ENCODE measurements at places on chromosomes 4 and X.

- no peak for DNase-seq
Observed at GRCh38 chr4:107129076-107129475, 93.0 kb upstream of the DKK2 start.

DNA sequence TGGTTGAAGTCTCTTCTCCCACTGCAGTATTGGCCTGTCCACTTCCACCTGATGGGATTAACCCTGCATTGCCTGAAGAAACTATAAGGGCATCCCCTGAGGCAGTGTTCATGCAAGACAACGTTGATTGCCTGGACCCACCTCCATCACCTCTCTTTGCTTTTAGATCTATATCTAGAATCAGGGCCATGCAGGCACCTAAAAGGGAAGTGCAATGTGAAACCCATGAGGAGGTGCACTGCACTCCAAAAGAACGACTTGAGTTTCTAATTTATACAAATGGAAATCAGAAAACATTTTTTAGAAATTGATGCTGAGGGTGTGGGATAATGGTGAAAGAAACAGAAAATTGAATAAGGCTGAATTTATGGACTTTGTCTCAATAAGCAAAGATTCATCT lies 694.4 kb downstream of the TRAM1L1 start:
- no peak for DNase-seq

GRCh38 chr4:54909961-54910360 lies 215.4 kb downstream of the KDR start:
- DNase-seq: no peak

DNA sequence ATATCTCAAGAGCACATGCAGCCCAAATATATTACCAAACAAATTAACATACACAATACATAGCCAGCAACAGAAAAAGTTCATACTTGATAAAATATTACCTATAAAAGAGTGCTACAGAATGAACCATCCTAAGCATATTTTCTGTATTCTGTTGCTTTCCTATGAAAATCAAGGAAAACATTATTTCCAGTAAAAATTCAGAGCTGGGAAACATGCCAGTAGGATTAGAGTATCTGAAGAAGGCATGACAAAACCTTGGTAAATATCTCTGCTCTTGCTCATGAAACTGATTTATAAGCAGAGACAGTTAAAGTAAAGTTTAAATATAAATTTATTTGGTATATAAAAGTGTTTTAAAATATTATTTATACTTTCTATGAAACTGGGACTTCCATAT lies 599.7 kb downstream of the ARAP2 start:
- no peak for DNase-seq

GRCh38 chr4:16721613-16722291 lies 176.7 kb downstream of the LDB2 start:
- no peak for DNase-seq

DNA sequence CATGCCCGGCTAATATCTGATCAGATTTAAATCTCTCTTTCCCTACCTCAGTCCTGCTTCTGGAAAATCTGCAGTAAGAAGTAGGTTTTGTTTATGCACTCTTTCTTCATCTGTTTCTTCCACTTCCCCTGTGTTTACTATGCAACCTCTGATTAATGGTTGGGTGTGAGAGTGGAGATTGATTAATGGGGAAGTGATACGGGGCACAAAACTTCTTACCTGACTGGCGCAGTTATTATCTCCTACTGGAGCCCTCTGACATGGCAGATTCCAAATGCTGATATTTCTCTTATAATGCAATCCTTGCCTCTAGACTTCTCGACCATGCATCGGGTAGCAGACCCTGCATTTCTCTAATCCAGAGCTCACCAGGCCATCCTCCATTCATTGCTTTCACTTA lies 60.2 kb upstream of the HPGD start:
- no peak for DNase-seq

DNA sequence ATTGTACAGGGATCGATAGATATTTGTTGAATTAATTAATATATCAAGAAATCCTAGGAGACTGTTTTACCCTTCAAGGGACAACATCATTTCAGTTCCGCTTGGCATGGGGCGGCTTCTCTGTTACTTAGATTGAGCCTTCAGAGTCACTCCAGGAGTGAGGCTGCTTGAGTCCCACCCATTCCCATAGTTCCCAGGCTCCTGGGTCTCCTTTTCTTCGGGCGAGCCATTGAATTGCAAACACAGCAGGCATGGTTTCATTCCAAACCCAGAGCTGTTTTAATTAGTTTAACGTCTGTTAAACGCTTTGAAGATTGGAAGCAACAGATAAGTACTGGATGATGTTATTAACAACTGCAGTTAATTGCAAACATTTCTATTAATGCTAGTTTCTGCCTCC lies 571 bp upstream of the EDA start:
- no peak for DNase-seq

DNA sequence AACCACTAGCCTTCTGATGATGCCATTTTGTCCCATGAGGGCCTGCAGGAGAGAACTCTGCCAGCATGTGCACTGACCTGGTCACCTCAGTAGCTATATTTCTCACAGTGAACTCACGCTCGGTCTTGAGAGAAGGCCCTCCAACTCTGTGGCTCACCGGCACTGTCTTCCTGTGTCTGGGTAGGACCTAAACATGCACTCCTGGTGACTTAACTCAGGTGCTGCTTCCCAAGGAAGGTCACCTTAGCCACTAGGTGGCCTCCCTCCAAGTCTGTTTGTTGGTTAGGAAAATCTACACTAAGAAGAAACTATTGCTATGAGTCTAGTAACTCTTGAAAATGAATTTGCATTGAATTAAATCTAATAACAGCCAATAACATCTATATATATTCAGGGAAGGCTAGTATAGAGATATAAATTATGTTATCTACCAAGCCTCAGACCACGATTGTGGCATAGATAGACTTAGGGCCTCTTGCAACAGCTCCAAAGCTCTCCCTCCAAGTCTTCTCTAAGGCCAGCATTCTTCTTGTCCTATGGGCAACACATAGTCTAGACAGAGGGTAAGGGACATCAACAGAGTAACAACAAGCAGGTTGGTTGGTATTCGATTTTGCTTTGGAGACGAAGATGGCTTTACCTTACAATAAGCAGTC lies 24.7 kb downstream of the TLR10 start:
- no peak for DNase-seq

DNA sequence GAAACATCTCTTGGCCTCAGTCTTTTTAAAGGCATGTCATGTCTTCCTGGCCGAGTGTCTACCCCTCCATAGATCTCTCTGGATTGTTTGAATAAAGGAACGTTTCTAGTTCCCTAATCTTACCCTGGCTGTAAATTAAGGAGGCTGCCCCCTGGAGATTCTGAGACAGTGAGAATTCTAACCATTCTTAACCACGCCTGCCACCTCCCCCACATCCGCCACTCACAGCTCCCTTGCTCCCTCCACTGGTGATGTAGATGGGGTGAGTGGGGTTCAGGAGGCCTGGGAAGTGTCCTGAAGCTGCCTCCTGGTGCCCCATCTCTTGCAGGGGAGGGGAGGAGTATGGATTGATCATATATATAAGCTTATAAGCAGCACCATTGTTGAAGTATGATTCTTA lies 48.0 kb upstream of the TRIM2 start:
- DNase-seq: no peak

- DNase-seq: no peak
Observed at GRCh38 chrX:103607364-103608305, at the start of gene TCEAL3. TCEAL3 (plus strand) TSS chrX:103607963; CDS start chrX:103609065, 1,102 bp downstream.

- no peak for DNase-seq
Observed at GRCh38 chrX:41664375-41664901, 24.3 kb upstream of the GPR34 start.

GRCh38 chr4:40672528-40673522 lies 43.2 kb upstream of the RBM47 start:
- no peak for DNase-seq

DNA sequence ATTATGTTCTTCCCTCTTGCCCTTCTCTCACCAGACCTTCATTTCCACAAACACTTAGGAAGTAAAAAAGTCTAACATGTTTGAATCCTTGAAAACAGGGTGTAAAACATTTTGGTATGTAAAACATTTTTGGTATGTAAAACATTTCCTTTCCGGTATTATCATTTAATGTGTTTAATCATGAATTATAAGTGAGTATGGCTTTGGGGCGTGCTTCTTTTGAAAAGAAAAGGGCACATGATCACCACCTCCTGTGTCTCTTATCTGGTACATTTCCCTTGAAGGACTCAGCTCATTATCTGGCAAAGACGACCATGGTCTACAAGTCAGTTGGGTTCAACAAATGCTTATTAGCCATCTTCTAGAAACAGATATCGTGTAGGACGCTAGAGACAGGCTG lies 283.6 kb downstream of the FRMPD4 start:
- no peak for DNase-seq

GRCh38 chr4:17155486-17155885 lies 257.0 kb upstream of the LDB2 start:
- DNase-seq: no peak

DNA sequence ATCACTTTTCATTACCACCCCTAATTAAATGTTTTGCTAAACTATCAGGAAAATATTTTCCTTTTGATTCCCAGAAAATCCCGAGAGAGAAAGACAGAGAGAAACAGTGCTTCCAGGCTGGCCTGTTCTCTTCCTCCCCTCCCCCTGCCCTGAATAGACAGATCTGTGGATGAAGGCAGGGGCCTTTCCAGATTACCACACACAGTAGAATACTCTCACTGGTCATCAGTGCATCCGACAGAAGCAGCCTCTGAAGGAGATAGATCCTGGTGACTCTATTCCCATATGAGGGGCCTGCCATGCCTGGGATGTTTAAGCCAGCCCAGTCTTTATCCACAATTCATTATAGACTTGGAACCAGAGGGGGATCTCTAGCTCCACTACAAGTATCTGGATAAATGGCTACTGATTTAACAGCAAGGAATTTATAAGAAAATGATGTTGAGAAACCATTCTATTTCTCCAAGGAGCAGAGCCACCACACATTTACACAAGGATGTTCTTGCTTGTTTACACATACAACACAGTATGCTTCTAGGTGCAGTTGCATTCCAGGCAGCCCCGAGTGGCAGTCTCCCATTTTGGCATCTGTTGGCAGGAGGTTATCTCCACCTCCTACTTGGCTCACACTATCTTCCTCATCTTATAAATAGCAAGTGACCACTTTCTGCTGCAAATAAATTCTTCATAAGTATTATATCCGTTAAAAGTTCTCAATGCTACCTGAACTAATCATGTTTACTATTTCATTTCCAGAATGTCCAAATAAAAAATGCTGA lies 115.8 kb downstream of the HS6ST2 start:
- DNase-seq: no peak

DNA sequence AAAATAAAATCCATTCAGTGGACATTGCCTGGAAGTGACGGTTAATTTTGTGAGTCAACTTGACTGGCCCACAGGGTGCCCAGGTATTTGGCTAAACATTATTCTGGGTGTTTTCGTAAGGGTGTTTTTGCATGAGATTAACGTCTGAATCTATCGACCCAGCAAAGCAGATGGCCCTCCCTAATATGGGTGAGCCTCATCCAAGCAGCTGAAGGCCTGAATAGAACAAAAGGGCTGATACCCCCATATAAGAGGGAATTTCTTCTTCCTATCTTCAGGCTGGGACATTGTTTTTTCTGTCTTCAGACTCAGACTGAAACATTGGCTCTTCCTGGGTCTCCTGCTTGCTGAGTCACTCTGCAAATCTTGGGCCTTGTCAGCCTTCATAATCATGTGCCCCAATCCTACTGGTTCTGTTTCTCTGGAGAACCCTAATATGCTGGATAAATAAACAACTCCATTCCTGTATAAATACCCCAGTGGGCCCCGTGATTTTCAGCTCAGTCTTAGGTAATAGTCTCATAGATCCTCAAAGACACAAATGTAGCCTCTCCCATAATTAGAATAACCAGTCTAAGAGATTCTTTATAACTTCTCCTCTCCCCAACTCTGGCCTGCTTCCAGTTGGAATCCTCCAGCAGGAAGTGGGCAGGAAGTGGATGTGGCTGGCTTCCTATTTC lies 33.1 kb upstream of the DDX3X start:
- no peak for DNase-seq

DNA sequence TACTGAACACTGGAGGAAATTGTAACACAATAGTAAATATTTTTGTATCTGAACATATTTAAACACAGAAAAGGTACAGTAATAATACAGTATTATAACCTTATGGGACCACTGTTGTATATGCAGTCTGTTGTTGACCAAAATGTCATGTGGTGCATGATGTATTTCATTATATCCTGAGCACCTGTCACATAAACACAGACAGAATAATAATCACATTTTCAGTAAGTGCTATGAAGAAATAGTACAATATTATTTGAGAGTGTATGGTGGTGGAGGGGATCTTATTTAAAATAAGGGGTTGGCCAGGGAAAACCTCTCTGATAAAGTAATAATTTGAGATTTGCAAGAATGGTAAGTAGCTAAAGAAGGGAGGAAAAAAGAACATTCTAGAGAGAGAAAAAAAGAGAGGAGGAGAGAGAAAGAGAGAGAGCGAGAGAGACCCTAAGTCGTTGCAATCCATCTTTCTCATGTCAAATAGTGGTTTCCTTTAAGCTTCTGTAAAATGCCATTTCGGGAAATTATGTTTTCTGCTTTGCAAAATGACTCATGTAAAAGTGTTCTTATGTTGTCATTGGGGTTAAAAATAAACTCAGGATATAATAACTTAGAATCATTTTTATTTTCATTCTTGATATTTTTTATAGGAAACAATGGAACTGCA lies 19.3 kb upstream of the CLNK start:
- no peak for DNase-seq

GRCh38 chr4:35556387-35556786 lies 687.9 kb downstream of the ARAP2 start:
- DNase-seq: no peak

DNA sequence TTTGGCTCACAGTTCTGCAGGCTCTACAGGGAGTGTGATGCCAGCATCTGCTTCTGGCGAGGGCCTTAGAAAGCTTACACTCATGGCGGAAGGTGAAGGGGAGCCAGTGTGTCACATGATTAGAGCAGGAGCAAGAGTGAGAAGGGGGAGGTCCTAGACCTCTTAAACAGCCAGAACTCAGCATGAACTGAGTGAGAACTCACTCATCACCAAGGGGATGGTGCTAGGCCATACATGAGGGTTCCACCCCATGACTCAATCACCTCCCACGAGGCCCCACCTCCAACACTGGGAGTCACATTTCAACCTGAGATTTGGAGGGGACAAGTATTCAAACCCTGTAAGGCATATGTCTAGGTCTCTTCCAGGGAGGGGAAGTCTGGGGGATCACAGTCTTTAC lies 33.4 kb downstream of the SPRY1 start:
- no peak for DNase-seq

DNA sequence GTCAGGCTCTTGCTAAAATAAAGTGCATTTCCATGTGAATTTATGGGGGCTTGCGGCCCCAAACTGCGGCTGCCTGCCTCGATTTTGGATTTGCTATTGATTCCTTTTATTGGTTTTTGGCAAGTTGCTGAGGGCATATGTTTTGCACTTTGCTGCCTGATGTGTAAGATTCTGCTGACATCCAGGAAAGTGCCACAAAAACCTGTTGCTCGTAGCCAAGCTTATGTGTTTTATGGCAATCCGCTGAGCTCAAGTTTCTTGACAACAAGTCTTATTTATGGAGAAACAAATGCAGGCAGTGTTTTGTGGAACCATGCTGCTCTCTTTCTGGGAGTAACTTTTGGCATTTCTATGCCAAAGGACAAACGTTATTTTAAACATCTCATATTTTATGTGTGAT lies 97.3 kb upstream of the DDIT4L start:
- DNase-seq: no peak
